Stimulated activated CD4-positive, alpha-beta T cell treated with anti-CD3 and anti-CD28 coated beads, Interleukin-1b, Interleukin-23, amount 100 ng/mL, for 1 hour (primary cell): ENCODE measurements at places on chromosomes 13 and 19.

- DNase-seq = no peak
Measured at GRCh38 chr19:56403261-56403660, 871 bp upstream of the ZNF583 start.

DNA sequence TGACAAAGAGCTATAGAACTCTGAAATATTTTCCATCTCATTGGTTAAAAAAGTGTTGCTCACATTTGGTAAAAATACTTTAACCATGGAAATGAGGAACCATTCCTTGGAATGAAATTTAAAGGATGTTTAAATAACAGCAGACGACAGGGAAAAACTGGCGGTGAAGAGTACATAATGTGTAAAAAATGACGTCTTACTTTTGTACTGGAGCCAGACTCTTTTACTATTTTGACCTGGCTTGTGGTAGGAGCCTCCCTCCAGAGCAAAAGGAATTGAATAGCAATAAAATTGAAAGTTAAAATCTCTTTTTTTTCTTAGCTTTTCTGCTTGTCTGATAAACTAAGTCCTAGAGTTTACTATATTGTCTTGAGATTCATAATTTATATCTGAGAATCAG lies 426.2 kb upstream of the KLHL1 start:
- no peak for DNase-seq

GRCh38 chr19:16062789-16063188 lies 13.5 kb upstream of the TPM4 start:
- DNase-seq = no peak

DNA sequence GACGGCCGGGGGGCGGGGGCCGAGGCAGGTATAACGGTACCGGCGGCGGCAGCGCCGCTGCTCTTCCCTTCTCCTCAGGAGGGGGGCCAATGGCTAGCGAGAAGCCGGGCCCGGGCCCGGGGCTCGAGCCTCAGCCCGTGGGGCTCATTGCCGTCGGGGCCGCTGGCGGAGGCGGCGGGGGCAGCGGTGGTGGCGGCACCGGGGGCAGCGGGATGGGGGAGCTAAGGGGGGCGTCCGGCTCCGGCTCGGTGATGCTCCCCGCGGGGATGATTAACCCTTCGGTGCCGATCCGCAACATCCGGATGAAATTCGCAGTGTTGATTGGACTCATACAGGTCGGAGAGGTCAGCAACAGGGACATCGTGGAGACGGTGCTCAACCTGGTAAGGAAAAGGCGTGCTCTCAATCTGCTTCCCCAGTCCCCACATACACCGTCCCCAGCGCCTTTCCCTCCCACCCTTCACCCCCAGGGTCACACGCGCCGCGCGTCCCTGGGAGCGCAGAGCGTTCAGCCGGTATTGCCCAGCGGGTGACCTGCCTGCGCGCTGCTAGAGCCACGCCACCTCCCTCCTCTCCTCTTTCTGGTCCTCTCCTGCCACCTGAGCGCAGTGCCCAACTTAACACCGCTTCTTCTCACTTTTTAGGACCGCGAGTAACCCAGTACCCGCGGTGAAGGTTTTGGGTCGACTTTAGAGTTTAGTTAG lies 814 bp downstream of the NBEA start:
- no peak for DNase-seq

DNA sequence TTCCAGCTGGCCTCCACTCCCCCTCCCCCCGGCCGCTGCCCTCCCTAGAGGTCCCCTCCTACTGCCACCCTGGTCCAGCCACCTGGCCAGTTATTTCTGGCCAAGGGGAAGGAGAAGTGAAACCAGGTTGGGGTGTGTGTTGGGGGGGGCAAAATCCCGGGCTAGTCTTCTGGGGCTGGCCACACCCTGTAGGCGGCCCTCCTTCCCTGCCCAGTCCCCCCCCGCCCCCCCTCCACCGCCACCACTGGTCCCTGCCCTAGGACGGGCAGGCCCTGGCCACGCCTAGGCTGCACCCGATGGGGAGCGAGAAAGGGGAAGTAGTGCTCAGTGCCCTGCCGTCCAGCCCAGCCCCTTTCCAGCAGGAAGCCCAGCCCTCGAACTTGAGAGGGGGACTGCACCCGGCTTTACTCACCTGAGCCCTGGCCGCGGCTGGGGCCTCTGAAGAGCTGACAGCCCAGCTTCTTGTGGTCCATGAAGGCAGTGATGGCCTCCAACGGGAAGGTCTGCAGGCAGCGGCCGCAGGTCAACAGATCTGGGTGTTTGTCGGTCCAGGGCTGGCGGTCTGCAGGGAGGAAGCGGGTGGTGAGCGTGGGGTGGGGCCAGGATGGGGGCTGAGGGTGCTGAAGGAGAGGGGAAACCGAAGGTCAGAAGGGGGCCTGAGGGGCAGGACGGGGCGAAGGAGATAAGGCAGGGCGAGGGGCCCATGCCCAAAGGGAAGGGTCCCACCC lies 813 bp downstream of the ZNF296 start:
- DNase-seq = no peak

DNA sequence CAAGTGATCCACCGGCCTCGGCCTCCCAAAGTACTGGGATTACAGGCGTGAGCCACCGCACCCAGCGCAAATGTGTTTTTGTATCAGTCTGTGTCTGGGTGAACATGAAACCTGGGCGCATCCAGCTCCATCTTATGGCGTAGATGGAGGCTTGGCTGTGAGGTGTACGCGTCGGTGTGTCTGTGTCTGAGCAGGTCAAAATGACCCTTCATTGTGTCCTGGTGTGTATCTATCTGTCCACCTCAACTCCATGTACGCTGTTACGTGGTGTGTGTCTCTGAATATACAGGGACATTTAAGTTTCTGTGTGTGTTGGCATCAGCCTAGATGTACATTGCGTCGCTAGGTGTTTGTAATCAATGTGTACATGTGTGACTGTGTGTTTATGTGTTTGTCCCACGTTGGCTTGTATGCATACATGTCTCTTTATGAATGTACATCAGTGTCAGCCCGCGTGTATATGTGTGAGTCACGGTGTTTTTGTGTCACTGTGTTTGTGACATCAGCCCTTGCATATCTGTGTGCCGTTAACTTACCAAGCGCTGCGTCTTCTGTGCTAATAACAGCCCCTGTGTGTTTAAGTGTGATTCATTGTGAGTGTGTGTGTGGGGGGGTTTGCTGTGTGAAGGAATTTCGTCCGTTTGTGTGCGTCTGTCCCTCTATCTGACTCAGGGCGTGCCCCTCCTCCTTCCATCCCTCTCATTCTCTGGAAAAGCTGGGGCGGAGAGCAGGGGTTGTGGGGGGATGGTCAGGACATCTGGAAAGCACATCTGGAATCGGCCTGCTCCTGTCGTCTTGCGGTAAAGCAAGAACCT lies 6.4 kb downstream of the AXL start:
- no peak for DNase-seq

DNA sequence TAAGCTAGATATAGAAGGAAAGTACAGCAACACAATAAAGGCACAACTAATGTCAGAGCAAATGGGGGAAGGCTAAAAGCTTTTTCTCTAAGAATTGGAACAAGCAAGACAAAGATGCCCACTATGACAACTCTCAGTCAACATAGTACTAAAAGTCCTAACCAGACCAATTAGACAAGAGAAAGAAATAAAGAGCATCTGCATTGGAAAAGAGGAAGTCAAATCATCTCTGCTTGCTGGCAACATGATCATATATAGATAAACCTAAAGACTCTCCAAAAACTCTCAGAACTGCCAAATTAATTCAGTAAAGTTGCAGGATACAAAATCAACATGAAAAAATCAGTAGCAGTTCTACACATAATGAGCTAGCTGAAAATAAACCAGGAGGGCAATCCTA lies 542.0 kb downstream of the DIAPH3 start:
- no peak for DNase-seq

GRCh38 chr19:38505958-38506357 lies 72.5 kb downstream of the RYR1 start:
- no peak for DNase-seq

- no peak for DNase-seq
Measured at GRCh38 chr19:47236072-47236675, 5.2 kb upstream of the BBC3 start.

GRCh38 chr13:30762643-30763042 lies 27.3 kb downstream of the ALOX5AP start:
- DNase-seq = no peak

- no peak for DNase-seq
Measured at GRCh38 chr13:55263045-55263444, 1877.7 kb upstream of the PRR20A start.

DNA sequence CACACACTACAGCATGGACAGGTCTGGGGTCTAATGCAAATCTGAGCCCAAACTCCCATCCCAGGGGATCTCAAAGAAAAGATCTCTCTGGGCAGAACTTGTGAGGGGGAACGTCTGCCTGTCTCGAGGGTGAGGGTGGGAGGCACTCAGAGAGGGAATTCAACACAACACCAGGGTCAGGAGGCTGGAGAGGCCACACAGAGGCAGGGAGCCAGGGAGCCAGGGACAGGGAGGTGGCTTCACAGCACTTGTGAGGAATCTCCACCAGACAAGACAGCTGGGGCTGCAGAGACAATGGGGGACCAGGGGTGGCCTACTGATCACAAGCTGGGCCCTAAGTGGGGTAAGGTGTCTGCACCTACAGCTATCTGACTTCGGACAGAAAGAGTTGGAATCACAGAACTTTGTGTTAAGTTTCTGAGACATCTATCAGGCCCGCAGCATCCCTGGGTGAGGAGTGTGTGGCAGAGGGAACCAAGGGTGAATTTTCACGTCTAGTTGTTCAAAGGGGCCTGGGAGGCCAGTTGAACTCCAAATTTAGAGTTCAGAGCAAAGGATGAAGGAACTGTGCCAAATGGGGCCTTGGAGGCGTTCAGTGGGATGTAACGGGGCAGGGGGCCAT lies 12.7 kb upstream of the AKAP8L start:
- no peak for DNase-seq
